Cardiac septum (tissue), 1 donor: ENCODE measurements at places on chromosomes 2 and 18. TPM values are rescaled to one million over a fixed set of nuclear protein-coding genes. Genes with fewer than 3 reads are reported as not detected.

- no peak for DNase-seq
These were observed 3.0 kb downstream of the ACTR1B start for GRCh38 chr2:97660775-97661389.

Gene PIK3C3
- 32.5 TPM for total RNA-seq

Gene HRH4
- total RNA-seq, result 0.08 TPM

Gene BCL11A
- total RNA-seq, result 16.9 TPM

DNA sequence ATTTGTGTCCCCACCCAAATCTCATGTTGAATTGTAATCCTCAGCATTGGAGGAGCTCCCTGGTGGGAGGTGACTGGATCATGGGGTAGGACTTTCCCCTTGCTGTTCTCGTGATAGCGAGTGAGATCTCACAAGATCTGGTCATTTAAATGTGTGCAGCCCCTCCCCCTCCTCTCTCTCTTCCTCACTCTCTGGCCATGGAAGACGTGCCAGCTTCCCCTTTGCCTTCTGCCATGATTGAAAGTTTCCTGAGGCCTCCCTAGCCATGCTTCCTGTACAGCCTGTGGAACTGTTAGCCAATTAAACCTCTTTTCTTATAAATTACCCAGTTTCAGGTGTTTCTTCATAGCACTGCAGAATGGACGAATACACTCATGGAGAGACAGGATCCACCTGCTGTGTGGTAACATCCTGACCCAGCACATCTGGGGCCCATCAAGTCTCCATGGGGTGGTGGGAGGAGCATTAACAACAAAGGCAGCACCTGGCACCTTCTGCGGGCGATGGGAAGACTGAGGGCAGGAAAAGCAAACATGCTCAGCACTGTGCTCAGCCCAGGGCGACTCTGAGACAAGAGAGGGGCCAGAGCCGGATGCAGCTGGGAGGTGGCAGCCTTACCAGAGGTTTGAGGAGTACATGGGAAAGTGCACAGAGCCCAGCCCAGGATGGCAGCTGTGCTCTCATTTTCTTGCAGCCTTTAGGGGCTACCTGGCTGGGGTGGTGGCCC lies 16.2 kb upstream of the ALPP start:
- no peak for DNase-seq

- DNase-seq, result no peak
These were observed 115.2 kb upstream of the ARL5A start for GRCh38 chr2:151943461-151943860.

Gene FEV
- not detected for total RNA-seq

Gene CRYGD
- not detected for total RNA-seq

DNA sequence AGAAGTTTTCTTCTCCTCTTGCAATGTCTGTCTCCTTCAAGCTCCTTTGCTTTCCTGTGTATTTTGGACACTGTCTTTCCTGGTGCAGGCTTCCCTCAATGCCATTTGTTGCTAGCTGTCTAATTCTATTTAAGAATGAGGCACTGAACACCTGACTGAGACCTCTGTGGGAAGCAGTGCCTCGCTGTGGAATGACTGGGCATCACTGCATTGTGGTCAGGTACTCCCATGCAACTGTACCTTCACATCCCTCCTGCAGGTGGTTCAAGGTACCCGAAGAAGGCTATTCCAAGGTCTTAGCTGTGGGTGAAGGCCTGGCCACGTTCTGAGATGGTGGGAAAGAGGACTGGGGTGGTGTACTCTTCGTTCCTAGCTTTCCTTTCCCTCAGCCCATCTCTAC lies 152.8 kb upstream of the CTAGE1 start:
- no peak for DNase-seq

Gene PRKAG3
- total RNA-seq, result 0.13 TPM
